Fibroblast of skin of scalp (primary cell): ENCODE measurements at places on chromosomes 5 and 9.

DNA sequence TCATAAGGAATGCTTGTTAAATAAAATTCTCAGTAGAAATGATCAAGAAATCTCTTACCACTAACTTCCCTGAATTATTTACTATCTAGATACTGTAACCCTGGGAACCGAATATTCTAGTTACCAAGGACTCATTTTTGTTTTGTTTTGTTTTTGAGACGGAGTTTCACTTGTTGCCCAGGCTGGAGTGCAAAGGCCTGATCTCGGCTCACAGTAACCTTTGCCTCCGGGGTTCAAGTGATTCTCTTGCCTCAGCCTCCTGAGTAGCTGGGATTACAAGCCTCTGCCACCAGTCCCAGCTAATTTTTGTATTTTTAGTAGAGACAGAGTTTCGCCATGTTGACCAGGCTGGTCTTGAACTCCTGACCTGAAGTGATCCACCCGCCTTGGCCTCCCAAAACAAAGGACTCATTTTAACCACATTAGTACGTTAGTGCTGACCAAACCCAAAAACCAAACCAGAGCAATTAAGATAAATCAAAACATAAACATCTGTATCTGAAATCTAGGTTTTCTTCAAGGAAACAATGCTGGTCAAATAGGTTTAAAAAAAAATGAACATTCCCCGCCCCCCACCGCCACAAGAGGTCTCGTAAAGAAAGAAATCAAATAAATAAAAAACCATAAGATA lies 3.7 kb downstream of the TXN start:
- no peak for DNase-seq

- DNase-seq = no peak
Measured at GRCh38 chr9:20290257-20290656, 332.0 kb downstream of the MLLT3 start.

- DNase-seq = no peak
Measured at GRCh38 chr5:122015471-122015870, 53.7 kb downstream of the SRFBP1 start.

- DNase-seq = no peak
Measured at GRCh38 chr5:77409870-77410621, 82.1 kb downstream of the WDR41 start.

DNA sequence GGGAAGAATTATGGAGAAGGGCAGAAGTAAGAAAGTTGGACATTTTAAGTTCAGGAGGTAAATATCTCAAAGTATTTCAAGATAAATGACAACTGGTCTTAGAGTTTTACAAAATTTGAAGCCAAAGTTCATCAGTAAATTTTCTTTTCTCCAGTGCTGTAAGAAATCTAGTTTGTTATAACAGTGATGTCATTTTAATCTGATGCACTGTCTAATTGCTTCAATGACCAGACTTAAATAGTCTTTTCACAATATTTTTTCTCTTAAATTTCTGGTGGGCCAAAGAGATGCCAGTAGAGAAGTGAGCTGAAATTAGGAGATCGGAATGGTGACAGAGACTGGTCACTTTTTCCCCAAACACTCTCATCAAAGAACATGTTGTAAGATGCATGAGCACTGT lies 156.5 kb upstream of the TMEM161B start:
- DNase-seq = no peak

- DNase-seq = no peak
Measured at GRCh38 chr5:162603443-162604070, 536.0 kb downstream of the GABRG2 start.

- DNase-seq = peak; percentile 89
Measured at GRCh38 chr9:31304576-31304975, 1079.9 kb upstream of the ACO1 start.

GRCh38 chr5:140113180-140113698 lies 670 bp upstream of the PURA start:
- DNase-seq = no peak

GRCh38 chr9:35311891-35312639 lies 150.3 kb downstream of the UNC13B start:
- DNase-seq = no peak

GRCh38 chr9:19975499-19975898 lies 186.7 kb upstream of the SLC24A2 start:
- no peak for DNase-seq

GRCh38 chr5:172777881-172778814 lies 7.2 kb upstream of the DUSP1 start:
- DNase-seq = peak; percentile 77

GRCh38 chr5:62534461-62535236 lies 44.0 kb upstream of the LRRC70 start:
- DNase-seq = no peak

GRCh38 chr5:83036991-83037575 lies 40.1 kb downstream of the TMEM167A start:
- DNase-seq = no peak

- no peak for DNase-seq
Measured at GRCh38 chr9:128068386-128069205, 564 bp downstream of the SLC25A25 start.

GRCh38 chr9:131233995-131234394 lies 42.3 kb downstream of the FAM78A start:
- no peak for DNase-seq

GRCh38 chr5:77947041-77947428 lies 170.9 kb upstream of the TBCA start:
- DNase-seq = no peak

GRCh38 chr9:135970128-135970815 lies 9.1 kb upstream of the UBAC1 start:
- DNase-seq = no peak

GRCh38 chr5:73729329-73729728 lies 103.3 kb downstream of the ARHGEF28 start:
- DNase-seq = no peak

DNA sequence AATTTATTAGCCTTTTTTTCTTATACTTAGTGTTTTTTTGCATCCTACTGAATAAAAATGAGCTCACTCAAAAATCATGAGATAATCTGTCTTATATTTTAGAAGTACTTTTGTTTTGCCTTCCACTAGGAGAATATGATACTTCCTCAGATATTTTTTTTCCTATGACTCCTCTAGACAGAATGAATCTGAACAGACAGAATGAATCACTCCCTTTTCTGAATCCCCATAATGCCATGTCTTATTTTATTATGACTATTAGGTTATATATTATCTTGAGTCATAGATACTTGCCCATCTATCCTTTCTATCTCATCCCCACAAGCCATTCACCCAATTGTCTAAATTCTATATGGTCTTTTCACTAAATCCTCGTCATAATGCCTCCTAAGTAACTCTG lies 134.6 kb downstream of the BRINP1 start:
- no peak for DNase-seq

- DNase-seq = peak; percentile 53
Measured at GRCh38 chr9:95008151-95008771, 281.8 kb downstream of the AOPEP start.

- no peak for DNase-seq
Measured at GRCh38 chr9:3099646-3100045, 255.8 kb upstream of the PUM3 start.

DNA sequence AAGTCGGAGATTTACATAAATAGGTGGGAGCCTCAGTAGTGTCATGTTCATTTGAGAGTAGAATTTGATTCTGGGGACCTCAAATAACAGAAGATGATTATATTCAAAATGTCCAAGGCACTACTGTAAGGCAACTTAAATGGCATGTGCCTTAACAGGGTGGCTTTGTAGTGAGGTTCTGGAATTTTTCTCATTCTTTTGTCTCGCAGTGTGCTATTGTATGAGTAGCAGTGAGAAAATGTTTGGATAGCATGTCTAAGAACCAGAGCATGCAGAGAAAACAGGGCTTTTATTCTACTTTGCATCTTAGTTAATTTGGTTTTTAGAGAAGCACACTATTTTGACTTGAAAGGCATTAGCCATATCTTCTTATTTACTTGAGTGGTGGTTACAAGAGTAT lies 25.0 kb downstream of the MAST4 start:
- DNase-seq = peak; percentile 67

DNA sequence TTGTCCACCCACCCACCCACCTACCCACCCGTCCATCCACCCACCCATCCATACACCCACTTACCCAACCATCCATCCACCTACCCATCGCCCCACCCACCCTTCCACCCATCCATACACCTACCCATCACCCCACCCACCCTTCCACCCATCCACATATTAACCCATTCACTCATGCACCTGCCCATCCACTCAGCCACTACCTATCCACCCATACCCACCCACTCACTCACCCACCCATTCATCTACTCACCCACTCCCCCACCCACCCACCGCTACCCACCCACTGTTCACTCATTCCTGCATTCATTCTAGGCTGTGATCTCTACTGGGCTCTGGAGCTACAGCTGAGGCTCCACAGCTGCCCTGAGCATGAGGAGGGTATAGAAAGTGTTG lies 117.5 kb upstream of the LMX1B start:
- DNase-seq = no peak

DNA sequence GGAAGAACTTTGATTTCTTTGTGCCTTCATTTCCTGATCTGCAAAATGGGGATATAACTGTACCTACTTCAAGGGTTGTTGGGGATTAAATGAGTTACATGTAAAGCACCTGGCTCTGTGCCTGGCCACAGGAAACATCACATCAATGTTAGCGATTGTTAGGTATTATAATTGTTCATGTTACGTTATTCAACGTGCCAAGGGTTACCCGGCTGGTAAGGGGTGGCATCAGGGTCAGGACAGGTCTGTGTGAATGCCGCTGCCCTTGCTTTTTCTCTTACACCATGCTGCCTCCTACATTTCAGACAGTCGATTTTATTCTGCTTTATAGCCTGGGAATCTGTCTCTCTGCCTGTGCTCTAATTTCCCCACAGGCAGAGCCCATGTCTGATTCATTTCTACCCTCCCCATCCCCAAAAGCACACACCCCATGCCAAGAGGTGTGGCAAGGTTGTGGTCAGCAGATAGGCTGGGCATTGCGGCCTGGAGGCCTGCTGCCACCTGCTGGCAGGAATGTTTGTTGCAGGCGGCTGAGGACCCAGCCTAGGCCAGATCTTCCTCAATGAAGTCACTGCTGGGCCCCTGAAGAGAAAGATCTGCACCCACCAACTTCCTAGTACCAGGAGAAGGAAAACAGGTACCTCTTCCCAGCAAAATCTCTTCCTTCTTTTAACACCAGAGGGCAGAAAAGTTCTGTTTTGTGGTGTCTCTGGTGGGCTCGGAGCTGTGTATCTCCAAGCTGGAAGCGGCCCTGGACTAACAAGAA lies 5.3 kb downstream of the ANKS6 start:
- peak; percentile 95 for DNase-seq

- DNase-seq = no peak
Measured at GRCh38 chr9:95515272-95516113, 1.3 kb downstream of the PTCH1 start.

DNA sequence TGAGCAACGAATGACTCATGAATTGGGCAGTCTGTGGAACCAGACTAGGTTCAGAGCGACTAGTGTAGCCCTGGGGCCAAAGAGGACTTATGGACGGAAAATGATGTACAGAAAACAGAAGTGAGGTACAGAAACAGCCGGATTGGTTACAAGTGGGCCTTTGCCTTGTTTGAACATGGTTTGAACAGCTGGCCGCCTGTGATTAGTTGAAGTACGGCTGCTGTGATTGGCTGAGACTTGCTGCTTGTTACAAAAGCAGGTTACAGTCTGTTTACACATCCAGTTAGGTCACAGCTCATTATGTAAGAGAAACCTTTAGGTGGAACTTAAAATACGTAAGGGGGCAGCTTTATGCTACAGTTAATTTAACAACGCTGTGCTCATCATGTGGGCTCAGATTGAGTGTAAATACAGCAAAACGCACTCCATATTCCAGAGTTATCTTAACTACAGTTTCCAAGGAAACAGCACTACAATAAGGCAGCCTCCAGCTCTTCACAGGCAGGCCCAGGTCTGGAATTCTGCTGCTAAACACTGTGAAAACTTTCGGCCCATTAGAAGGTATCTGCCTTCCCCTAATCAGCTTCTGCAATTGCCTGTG lies 6.5 kb downstream of the AMACR start:
- no peak for DNase-seq

GRCh38 chr9:38737246-38737645 lies 17.3 kb upstream of the FAM240B start:
- DNase-seq = no peak

DNA sequence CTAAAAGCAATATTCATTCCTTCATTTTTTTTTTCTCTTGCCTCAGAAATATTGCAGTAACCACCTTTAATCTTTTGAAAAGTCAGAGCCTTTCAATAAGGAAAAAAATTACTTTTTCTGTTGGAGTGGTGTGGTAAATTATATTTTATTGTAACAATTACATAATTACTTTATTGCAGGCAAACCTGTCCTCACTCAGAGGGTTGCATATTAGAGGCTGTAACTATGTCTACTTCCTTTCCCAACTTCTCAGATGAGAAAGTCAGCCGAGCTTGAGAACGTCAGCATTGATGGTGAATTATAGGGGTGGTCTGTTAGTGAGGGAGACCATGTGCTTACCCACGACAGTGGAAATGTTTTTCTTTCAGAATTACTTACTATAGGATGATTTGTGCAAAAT lies 611.8 kb downstream of the KIF4B start:
- DNase-seq = no peak

DNA sequence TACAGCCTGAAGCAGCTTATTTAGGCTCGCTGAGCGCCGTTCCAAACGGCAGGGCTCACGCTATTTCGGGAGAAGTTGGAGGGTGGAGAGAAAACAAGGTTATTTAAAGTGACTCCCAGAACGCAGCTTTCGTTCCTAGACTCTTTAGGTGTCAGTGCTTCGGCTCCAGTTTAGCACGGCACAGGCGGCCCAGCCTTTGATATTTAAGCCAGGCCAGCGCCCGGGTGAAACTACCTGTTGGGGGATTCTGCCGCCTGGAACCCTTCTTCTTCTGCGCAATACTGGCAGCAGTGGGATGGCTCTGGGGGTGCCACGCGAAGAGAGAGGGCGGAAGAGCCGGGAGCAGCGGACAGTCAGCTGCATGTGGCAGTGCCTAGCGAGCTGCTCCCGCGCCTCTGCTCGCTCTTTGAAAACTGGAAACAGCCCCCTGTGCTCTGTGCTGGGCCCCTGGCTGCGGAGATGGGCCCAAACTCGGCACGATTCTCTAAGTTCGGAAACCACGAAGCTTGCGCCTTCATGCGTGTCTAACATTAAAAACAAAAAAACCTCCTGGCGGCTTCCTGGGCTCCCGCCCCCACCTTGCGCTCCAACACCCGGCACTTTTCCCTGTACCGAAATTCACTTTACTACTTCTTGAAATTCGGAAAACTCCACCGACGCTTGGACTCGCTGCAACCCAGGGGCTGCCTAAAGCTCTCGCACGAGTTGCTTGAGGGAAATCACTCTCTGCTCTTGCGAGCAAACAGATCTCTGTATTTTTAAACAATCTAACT lies 34.6 kb upstream of the NFIB start:
- DNase-seq = no peak

DNA sequence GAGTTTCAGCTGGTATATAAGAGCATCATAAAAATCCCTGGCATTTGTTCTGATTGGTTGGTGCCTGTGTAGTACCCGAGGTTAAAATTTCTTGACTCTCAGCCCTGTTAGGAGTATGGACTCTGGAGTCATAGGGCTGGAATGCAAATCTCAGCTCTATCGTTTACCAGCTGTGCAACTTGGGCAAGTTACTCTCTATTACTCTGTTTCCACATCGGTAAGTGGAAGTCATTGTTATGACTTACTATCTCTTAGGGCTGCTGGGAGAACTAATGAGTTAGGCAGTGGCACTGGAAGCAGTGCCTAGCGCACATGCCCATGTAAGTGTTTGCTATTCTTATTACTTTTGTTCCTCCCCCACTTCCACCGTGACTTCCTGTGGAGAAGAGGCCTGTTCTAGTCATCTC lies 141.6 kb downstream of the BOD1 start:
- peak; percentile 86 for DNase-seq
